ENCODE measurements at places on chromosomes 12 and 14. TPM values are rescaled to one million over a fixed set of nuclear protein-coding genes. Genes with fewer than 3 reads are reported as not detected.

Gene HOXC5
- not detected for total RNA-seq

DNA sequence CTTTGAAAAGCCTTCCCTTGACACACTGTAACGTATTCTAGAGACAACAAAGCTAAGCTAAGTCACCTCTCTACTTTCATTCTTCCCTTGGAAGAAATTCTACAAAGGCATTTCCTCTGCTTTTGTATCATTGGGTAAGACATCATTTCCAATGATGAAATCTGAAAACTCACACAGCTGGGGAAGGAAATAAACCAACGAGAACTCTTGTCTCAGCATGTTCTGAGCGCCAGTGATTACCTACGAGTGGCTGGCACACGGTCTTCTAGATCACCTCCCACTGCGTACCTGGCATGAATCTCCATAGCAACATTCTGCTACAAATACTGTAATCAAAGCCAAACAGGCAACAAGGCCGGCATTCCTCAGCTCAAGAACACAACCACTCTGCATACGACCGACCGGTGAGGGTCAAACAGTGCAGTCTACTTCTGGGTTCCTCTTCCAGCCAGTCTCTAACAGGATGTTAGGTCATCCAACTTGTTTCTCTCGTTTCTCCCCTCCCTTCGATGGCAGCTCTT is 7.6 kb downstream of the VPS37B start:
- DNase-seq: peak; percentile 78

- DNase-seq: peak; percentile 81
These were observed 1.7 kb downstream of the SINHCAF start for GRCh38 chr12:31324116-31324844.

- DNase-seq: no peak
These were observed 54.2 kb upstream of the JDP2 start for GRCh38 chr14:75373616-75374015.

DNA sequence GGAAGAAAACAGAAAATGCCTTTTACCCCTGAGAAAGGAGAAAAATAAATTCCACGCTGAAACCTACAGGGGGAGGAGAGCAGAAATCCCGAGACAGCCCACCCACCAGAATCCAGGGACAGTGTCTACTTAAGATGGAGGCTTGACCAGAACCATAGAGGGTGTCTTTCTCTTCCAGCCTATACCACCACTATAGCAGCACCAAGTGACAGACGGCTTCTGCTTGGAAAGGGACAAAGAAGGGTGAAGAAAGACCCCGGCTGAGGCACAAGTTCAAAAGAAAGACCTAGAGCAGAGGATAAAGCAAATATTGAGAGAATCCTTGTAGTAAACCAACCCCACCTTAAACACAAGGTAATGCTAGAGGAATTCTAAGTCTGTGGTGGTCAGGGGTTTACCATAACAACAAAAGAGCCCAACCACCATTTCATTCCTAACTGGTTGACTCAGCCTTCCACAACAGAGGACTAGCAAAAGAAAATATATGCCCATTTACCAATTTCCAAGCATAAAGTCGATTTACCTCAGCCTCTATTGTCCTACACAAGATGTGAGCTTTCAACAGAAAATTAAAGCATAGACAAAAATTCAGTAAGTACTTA is 105.3 kb upstream of the FOXG1 start:
- no peak for DNase-seq

- DNase-seq: no peak
These were observed 198.2 kb upstream of the PRMT8 start for GRCh38 chr12:3292677-3293412.

GRCh38 chr14:105281371-105282097 is 19.3 kb downstream of the BRF1 start:
- DNase-seq: no peak

DNA sequence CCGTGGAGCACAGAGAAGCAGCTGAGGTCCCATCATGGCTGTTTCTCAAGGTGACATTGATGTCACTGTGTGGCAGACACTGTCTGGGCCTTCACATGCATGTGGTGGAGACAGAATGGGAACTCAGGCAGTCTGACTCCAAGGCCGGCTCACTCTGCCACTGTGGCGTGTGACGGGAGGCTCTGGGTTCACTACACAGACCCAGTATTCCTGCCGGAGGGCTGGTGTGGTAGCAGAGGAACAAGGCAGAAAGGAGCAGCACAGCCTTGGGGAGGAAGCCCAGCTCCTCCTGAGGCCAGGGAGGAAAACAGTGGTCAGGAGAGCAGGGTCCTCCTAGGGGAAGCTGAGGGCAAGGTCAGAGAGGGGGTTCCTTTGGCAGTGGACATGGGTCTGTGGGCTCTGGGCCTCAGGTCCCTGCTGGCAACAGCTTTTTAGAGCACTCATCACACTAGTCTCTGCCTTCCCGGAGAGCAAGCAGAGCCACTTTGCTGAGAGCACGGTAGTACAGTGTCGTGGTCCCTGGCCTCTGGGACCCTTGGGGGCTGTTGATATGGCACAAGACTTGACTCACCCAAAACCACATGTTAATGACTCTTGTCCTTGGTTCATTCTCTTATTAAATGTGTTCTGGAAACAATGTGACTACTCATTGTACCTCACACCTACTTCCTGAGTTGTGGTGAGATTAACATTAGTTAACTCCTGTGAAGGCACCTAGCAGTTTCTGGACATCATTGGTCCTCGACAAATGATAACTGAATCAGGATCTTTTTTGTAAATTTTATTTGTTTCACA is 21.3 kb downstream of the DCAF4 start:
- DNase-seq: no peak

DNA sequence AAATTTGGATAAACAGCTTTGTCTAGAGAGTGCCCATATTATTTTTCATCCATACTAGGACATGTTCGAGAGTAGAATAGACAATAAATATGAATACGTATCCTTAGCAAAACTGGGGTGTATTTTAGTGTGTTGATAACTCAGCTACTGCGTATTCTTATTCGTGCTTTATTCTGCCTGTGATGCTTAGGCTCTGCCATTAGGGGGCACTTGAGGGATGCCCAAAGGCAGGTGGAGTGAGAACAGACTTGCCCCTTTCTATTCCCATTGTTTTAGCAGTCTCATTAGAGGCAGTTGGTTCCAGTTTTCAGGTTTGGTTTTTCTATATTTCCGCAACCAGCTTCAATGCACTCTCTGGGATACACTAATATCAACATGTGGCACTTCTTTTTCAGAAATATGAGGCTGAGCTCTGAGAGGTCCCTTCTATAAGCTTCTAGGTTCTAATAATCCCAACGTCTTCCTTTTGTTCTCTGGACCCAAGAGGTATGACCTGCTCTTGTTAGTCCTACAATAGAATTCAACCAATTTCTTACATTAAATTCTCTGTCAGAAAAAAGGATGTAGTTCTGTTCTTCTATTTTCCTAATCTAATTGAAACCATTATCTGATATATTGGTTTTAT is 985.7 kb upstream of the FBXO33 start:
- no peak for DNase-seq

DNA sequence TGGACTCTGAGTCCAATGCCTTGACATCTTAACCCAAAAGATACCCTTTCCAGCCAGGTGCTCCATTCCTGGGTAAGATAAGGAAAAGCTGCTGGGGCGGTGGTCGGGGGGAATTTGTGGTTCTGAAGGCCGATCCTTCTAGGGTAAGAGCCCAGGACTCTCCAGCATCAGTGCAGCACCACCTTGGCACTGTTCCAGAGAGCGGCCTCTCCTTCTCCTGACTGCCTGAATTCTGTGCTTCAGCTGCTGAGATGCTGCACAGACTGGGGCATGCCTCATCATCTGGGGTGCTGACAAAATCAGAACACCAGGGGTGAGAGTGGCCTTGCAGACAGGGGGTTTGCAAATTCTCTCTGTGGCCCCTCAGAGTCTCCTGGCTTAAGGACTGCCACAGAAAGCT is 87.5 kb downstream of the SPTB start:
- no peak for DNase-seq

DNA sequence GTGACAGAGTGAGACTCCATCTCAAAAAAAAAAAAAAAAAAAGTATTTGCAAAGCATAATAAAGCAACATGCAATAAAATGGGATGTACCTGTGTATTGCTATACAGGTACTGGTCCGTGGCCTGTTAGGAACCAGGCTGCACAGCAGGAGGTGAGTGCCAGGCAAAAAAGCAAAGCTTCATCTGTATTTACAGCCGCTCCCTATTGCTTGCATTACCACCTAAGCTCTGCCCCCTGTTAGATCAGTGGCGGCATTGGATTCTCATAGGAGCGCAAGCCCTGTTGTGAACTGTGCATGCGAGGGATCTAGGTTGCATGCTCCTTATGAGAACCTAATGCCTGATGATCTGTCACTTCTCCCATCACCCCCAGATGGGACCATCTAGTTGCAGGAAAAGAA is 113.3 kb downstream of the SCAF11 start:
- no peak for DNase-seq

Measured in transverse colon (tissue), 4 donors.